ENCODE measurements at places on chromosomes 13 and 19.

- DNase-seq: no peak
Measured at GRCh38 chr19:51071095-51071405, 6.2 kb upstream of the KLK13 start.

- DNase-seq: no peak
Measured at GRCh38 chr13:84491952-84492351, 609.7 kb upstream of the SLITRK1 start.

GRCh38 chr19:23561341-23561740, 125.7 kb downstream of the ZNF675 start:
- DNase-seq: no peak

GRCh38 chr19:2035590-2035991, 15.5 kb downstream of the MKNK2 start:
- no peak for DNase-seq
